ENCODE measurements at places on chromosomes 3 and 15.

DNA sequence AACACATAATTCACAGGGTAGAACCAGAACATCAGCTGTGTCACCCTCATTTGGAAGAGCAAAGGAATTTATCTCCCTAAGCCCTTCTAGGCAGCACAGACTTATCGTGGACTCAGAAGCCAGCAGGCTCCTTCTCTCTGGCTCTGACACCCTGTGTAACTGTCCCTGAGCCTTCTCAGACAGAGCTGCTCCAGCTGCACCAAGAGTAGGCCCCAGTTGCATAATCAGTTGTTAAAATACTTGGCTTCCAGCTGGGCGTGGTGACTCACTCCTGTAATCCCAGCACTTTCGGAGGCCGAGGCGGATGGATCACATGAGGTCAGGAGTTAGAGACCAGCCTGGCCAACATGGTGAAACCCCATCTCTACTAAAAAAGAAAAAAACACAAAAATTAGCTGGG lies 49.4 kb upstream of the ACVR2B start:
- no peak for DNase-seq

GRCh38 chr15:90553248-90553745 lies 23.6 kb downstream of the CRTC3 start:
- DNase-seq = no peak

DNA sequence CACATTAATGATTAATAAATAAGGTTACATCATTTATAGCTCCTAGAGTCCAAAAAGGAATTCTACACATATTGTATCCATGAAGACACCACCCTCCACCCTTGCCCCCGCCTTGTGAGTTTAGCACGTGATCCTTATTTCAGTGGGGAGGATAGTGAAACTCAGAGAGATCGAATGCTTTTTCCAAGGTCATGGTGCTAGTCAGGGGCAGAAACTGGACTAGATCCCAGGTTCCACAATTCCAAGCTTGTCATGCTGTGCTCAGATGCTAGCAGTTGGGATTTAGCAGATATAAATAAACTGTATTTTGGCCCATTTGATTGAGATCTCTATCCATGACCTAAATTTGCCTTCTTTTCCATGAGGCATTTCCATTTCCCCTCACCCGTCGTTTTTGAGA lies 227.4 kb upstream of the THRB start:
- DNase-seq = no peak

DNA sequence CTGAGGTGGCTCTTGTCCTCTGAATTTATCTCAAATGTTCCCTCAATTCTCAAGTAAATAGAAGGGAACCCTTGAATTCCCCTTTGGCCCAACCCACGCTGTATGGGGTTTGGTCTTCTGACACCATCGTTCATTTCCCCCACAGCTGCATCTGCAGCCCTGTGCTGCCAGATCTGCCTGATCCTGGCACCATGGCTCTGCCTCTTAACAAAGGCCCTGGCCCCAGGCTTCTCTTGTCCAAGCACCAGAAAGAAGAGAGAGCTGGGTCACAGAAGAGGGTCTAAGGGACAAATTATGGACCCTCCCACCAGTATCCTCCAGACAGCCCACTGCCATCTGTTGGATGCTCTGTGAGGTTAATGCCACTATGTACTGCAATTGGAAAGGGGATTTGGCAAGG lies 1.8 kb downstream of the MAP1A start:
- DNase-seq = no peak

- no peak for DNase-seq
Measured at GRCh38 chr3:30042916-30043555, 563.4 kb upstream of the TGFBR2 start.

- no peak for DNase-seq
Measured at GRCh38 chr15:100208921-100209603, 132.7 kb downstream of the ADAMTS17 start.

- no peak for DNase-seq
Measured at GRCh38 chr3:102018551-102018950, 169.2 kb downstream of the NFKBIZ start.

DNA sequence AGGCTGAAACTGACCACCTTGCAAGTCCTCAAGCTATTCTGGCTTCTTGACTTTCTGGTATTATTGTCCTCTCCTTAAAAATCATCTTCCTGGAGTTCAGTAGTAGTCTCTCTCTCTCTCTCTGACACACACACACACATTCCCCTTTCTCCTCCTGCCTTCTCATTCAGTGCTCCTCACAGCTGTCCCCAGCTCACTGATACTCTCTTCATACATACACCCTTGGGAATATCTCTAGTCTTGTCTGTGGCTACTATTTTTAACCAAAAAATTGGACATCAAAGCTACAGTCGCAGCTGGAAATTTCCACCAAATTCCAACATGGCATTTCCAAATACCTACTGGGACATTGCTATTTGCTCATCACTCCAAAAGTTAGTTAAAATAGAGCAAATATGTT lies 178.9 kb downstream of the ECT2 start:
- no peak for DNase-seq

- no peak for DNase-seq
Measured at GRCh38 chr3:197495059-197495455, 60.7 kb downstream of the BDH1 start.

- peak; percentile 64 for DNase-seq
Measured at GRCh38 chr15:99059010-99059981, 45.6 kb upstream of the SYNM start.

DNA sequence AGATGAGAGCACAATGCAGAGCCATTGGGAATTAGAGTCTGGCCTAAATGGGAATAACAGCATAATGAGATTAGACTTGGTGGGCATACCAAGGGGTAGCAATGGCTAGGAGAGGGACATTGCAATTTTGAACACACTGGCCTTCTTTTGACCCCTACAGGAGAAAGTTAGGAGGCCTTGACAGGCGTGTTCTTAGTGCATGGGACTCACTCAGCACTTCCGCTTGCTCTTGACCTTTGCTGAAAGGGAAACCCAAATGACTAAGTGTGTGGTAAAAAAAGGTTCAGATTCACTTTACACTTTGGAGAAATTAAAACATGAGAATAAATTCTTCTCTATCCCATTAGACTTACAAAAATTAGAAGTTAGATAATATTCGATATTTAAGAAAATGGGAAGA lies 317.4 kb downstream of the DIPK2A start:
- no peak for DNase-seq

- no peak for DNase-seq
Measured at GRCh38 chr15:35256141-35256540, 171.0 kb upstream of the NANOGP8 start.

DNA sequence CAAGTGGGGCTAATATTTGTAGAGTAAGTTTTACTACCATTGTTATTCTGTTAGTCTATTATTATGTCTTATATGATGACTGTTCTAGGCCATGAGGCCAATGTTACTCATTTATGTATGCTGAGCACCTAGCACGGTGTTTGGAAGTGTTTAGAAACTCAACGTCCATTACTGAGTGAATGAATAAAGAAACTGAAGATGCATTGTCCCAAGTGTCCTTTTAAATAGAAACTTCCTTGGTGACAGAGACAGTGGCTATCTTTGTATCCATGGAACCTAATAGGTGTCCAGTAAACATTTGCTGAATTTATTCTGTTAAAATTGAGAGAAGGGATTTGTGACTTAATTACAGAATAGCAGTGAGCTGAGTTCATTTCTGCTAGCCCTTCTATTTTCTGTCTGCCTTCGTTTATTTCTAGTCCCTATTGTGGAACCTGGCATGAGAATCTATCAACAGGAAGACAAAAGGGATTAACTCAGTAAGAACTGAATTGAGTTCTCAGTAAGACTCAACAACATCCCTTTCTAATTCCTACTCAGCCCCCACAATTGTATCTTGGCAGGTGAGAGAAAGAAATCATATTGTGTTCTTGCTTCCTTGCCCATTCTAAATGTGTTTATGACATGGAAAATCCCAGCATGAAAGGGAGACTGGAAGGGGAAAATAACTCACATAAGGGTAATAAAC lies 246.6 kb upstream of the LRRC3B start:
- no peak for DNase-seq

GRCh38 chr15:44694416-44694815 lies 16.7 kb downstream of the PATL2 start:
- no peak for DNase-seq

Measured in GM06990 (cell line).